DMS153 (cell line): ENCODE measurements at places on chromosomes 7 and 10.

DNA sequence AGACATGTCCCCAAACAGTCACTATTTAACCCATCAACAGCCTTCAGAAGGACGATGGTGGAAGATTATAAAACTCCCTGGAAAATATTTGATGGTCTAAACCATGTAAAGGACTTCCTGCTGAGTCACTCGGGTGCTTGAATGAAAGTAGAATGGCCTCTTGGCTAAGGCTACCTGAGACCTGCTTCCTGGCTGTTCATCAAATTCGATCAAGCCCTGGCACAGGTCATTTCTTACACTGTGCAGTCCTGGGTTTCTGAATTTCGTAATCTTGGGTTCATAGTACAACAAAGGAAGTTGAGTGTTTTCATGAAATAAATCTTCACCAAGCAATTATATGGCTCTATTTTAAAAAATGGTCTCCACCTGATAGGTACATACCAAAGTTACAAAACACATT lies 260.3 kb upstream of the RNF32 start:
- DNase-seq: peak; percentile 22

DNA sequence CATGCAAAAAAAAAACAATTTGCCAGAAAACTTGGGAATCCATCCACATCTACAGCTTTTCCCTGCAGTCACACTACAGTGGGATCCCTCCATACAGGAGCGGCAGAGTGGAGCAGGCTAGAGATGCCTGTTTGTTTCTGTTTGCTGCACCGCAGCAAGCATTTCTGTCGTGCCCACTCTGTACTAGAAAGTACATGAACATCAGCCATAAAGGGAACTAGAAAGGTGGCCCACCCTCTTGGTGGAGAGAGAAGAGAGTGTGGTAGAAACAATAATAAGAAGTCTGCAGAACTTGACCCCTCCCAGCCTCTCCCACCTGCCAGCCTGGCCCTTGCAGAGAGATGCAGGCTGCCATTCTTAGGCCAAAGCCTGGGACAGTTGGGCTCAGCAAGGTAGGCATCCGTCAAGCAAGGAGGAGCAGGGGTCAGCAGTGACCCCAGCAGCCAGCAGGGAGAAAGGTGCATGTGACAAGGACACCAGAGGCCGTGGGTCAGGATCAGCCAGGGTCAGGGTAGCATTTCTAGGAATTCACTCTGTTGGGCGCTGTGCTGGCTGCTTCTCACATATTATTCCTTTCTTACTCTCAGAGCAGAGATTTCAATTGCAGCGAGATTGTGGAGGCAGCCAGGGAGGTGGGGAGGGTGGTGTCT lies 171.8 kb downstream of the EGFR start:
- no peak for DNase-seq

- DNase-seq: no peak
These were observed 1.9 kb downstream of the HGF start for GRCh38 chr7:81767926-81768325.

- peak; percentile 17 for DNase-seq
These were observed 222.4 kb downstream of the RPS24 start for GRCh38 chr10:78255796-78256638.

DNA sequence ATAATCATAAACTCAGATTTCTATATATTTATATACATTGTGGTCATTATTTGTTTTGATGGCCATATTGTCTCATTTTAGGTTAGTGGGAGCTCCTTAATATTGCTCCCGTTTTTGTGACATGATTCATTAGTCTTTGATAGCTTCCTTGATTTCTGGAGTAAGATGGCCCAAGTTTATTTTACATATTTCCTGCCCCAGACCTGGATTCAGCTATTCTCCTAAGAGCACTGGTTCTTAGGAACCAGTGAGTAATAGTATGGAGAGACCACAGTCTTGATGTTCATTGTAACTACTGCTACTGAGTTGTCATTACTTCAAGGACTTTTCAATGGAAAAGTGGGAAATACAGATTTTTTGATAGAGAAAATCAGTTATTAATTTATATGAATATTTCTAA lies 6.0 kb downstream of the TFPI2 start:
- no peak for DNase-seq

DNA sequence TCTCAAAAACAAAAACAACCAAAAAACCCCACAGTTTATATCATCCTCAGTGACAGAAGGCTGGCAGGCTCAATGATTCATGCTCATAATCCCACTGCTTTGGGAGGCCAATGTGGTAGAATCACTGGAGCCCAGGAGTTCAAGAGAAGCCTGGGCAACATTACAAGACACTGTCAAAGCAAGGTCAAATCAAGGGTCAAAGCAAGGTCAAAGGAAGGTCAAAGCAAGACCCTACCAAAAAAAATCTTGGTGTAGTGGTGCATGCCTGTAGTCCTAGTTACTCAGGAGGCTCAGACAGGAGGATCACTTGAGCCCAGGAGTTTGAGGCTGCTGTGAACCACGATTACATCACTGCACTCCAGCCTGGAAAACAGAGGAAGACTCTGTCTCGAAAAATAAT lies 14.2 kb upstream of the NPC1L1 start:
- no peak for DNase-seq

DNA sequence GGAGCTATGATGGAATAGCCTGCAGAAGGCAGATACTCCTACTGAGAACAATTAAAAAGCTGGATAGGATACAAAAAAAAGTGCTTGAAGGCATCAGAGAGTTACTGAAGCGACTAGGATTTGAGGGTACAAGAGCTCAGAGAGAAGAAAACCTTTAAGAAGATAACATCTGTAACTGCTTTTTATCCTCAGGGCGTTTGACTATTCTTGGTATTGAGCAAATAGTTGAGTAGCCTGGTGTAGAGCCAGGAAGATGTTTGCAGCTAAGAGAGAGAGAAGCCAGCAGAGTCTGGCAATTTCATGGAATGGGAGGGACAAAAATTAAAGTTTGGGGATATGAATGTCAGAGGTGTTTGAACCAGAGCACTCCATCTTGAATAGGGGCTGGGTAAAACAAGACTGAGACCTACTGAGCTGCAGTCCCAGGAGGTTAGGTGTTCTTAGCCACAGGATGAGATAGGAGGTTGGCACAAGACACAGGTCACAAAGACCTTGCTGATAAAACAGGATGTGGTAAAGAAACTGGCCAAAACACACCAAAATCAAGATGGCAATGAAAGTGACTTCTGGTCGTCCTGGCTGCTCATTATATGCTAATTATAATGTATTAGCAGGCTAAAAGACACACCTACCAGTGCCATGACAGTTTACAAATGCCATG lies 428.8 kb downstream of the SH2D4B start:
- no peak for DNase-seq

DNA sequence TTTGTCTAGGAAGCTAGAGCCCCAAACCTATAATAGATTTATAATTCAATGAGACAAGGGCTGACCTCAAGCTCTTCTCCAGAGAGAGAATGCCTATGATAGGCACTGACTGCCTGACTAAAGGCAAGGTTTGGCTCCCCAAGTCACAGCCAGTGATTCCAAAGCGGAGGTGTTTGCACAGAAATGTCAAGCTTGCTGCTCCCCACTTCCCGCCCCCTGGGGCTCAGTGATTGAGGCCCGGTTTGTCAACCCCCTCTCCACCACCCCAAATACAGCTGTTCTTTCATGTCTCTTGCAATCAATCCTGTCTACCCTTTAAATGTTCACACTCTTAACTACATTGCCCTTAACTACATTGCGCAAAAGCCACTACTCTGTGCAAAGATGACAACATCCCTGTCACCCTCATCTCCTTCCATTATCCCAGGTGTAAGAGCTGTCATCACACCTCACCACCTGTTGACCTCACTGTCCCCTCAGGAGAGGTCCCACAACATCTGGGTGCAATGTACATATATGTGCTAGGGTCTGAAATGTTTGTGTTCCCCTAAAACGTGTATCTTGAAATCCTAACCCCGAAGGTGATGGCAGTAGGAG lies 58.0 kb downstream of the NUDCD3 start:
- DNase-seq: no peak

DNA sequence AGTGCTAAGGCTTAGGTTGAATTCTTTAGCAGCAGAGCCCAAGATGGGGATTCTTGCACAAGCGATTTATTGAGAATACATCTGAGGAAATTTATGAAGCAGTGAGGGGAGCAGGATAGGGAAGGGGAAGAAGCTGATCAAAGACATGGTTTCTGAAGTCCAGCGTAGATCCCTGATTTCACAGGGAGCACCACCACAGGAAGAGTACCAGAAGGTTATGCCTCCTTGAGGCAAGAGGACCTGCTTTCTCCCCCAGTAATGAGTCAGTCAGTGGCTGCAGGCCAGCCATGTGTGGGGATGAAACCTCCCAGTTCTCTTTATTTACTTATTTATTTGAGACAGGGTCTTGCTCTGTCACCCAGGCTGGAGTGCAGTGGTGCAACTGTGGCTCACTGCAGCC lies 35.0 kb upstream of the CBLL1 start:
- DNase-seq: no peak

DNA sequence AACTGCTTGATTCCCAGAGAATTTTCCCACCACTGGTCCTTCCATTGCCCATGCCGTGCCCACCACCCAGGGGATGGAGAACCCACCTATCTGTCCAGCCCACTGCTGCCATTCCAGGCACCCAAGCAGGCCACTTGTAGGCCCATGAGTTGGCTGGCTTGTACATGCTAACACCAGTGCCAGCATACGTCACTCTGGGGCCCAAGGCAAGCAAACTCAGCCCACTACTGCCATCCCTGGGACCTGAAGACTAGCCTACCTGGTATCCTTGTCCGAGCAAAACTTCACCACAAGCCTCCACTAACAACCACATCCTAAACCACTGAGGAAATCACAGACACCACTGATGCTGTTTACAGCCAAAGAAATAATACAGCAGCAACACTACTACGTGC lies 44.7 kb upstream of the CDK6 start:
- DNase-seq: no peak

DNA sequence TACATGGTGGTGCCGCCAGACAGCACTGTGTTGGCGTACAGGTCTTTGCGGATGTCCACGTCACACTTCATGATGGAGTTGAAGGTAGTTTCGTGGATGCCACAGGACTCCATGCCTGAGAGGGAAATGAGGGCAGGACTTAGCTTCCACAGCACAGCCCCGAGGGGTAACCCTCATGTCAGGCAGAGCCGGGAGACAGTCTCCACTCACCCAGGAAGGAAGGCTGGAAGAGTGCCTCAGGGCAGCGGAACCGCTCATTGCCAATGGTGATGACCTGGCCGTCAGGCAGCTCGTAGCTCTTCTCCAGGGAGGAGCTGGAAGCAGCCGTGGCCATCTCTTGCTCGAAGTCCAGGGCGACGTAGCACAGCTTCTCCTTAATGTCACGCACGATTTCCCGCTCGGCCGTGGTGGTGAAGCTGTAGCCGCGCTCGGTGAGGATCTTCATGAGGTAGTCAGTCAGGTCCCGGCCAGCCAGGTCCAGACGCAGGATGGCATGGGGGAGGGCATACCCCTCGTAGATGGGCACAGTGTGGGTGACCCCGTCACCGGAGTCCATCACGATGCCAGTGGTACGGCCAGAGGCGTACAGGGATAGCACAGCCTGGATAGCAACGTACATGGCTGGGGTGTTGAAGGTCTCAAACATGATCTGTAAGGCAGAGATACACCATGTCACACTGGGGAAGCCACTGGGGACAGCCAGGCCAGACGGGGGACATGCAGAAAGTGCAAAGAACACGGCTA lies 104.6 kb upstream of the TNRC18 start:
- no peak for DNase-seq

DNA sequence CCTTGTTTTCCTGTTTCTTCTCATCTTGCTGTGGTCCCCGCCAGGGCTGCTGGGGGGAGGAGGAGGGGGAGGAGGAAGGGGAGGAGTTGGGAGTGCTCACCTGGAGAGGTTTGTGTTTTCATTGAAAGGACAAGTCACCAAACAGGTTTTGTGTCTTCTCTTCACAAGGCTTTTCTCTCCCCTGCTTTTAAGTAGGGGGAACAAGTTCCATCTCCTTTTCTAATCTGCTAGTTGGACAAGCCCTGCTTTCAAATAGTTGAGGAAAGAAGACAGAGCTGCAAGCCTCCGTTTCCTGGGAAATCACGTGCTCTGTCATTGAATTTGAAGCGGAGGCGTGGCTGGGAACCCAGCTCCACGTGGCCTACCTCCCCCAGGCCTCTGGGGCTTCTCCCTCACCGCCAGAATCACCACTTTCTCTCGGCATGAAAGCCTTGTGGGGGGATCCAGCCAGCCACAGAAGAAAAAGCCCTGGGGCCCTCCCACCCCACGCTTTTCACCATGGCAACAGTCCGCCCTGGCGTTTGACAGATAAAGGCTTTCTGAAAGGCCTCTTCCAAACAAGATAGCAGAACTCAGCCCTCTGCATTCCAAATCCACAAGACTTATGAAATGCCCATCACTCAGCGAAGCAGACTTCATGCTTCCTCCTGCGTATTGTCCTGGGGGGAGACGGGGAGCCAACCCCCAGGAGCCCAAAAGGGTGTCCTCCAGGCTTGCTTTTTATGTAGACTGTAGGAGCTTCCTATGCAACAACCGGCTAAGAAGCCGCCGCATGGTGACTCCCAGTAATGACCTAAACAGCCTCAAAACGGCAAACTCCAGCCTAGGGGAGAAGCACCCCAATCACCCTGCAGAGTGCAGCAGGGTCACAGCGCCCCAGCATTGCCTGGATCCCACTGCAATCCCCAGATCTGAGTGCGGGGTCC lies 51.7 kb downstream of the PROSER2 start:
- no peak for DNase-seq

- no peak for DNase-seq
These were observed 134.7 kb downstream of the DNAJB6 start for GRCh38 chr7:157471259-157472125.

GRCh38 chr10:128877936-128878335 lies 589.1 kb upstream of the MGMT start:
- no peak for DNase-seq

DNA sequence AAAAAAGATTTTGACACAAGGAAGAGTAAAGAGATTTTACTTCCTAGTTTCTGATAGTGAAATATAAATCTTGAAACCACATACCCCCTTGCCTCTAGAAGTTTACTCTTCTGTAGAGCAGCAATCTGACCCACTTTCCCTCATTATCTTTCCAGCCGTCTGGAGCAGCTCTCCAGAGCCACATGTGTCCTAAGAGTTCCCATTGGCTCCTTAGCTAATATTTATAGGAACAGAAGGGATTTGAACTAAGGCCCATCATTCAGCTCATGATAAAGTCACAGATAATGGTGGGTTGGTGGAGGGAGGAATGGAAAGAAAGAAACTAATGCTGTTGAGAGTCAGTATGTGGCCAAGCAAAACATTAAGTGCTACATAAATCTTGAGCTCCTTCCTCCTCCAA lies 121.8 kb downstream of the INHBA start:
- no peak for DNase-seq

GRCh38 chr10:112782200-112782907 lies 167.7 kb upstream of the TCF7L2 start:
- DNase-seq: no peak
